ENCODE measurements at places on chromosomes 13 and 19.

DNA sequence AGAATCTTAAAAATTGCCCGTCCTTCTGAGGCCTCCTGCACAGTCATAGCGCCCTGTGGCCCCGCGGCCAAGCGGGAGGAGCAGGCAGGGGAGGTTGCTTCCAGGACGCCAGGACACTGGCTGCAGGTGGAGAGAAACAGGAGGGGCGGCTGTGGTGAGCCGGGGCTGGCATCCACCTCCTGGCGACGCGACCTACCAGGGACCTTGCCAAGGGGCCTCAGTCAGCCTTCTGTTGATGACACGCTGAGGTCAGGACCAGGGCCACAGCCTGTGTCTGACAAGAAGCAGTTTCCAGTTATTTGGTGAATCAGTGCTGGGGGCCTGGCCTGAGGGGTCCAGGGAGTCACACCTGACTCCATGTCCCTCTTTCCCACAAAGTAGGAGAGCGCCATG is 13.3 kb upstream of the MKNK2 start:
- DNase-seq, result no peak
- no peaks in the 10 kb centered on the region for H3K36me3 ChIP-seq
- no peak overlapping the region for H3K4me3 ChIP-seq
- peaks cover 17% of the 10 kb centered on the region for H3K4me1 ChIP-seq
- no peak overlapping the region for H3K27ac ChIP-seq

- peak overlapping the region; percentile 33 for H3K4me3 ChIP-seq
- no peak overlapping the region for H3K27ac ChIP-seq
- peak; percentile 75 for DNase-seq
- no peaks in the 10 kb centered on the region for H3K4me1 ChIP-seq
These were observed 990 bp downstream of the LMTK3 start for GRCh38 chr19:48510421-48511268.

- peak; percentile 13 for DNase-seq
- no peak overlapping the region for H3K27ac ChIP-seq
- H3K36me3 ChIP-seq, result no peaks in the 10 kb centered on the region
- no peaks in the 10 kb centered on the region for H3K27me3 ChIP-seq
- H3K4me1 ChIP-seq, result no peaks in the 10 kb centered on the region
- H3K4me3 ChIP-seq, result no peak overlapping the region
These were observed 24.8 kb downstream of the WBP4 start for GRCh38 chr13:41085961-41086585.

DNA sequence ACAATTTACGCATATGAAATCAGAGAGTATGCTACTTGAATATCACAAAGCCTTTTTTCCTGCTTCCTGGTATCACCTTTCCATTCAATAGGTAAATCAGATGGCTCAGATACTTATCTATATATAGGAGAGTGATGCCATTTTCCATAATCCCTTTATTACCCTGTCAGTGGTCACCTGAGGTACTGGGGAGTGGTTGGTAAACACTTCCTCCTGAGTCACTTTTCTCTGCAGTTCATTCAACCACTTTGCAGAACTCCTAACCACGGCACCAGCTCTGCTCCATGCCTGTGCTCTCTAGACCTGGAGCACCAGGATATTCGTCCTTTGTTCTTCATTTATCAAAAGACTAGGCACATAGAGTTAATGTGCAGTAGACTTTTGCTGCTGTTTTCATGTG is 748.5 kb upstream of the KLHL1 start:
- no peak overlapping the region for H3K4me3 ChIP-seq
- no peak overlapping the region for H3K27ac ChIP-seq
- H3K27me3 ChIP-seq, result no peaks in the 10 kb centered on the region
- H3K4me1 ChIP-seq, result no peaks in the 10 kb centered on the region
- no peaks in the 10 kb centered on the region for H3K36me3 ChIP-seq

- H3K4me3 ChIP-seq, result no peak overlapping the region
- peaks cover 82% of the 10 kb centered on the region for H3K4me1 ChIP-seq
- H3K27me3 ChIP-seq, result no peaks in the 10 kb centered on the region
- H3K36me3 ChIP-seq, result no peaks in the 10 kb centered on the region
These were observed 78.8 kb downstream of the FGF14 start for GRCh38 chr13:102323012-102323411.

DNA sequence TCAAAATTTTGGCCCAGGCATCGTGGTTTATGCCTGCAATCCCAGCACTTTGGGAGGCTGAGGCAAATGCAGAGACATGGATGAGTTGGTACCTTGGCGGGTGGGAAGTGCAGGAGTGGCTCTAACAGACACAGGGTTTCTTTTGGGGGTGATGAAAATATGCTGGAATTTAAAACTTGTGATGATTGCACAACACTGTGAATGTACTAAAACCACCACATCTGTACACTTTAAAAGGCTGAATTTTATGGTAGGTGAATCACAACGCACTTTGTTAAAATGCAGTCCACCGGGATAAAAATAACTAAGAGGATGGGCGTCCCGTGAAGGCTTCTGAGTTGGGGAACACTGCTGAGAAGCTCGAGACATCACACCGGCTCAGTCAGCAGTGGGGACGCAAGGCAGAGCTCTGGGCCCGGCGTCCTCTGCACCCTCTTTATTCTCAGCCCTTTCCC is 47.1 kb downstream of the MLLT1 start:
- peaks cover 5% of the 10 kb centered on the region for H3K36me3 ChIP-seq
- H3K27me3 ChIP-seq, result no peaks in the 10 kb centered on the region
- H3K27ac ChIP-seq, result no peak overlapping the region
- H3K4me3 ChIP-seq, result no peak overlapping the region
- H3K4me1 ChIP-seq, result peaks cover 11% of the 10 kb centered on the region

GRCh38 chr13:53783471-53783870 is 754.9 kb downstream of the OLFM4 start:
- H3K27me3 ChIP-seq, result no peaks in the 10 kb centered on the region
- no peaks in the 10 kb centered on the region for H3K4me1 ChIP-seq
- no peak for DNase-seq
- H3K4me3 ChIP-seq, result no peak overlapping the region
- H3K36me3 ChIP-seq, result no peaks in the 10 kb centered on the region

- DNase-seq, result no peak
- no peak overlapping the region for H3K27ac ChIP-seq
- H3K4me1 ChIP-seq, result peaks cover 15% of the 10 kb centered on the region
- no peaks in the 10 kb centered on the region for H3K27me3 ChIP-seq
- no peaks in the 10 kb centered on the region for H3K36me3 ChIP-seq
These were observed 19.5 kb upstream of the TRPC4 start for GRCh38 chr13:37889102-37889501.

DNA sequence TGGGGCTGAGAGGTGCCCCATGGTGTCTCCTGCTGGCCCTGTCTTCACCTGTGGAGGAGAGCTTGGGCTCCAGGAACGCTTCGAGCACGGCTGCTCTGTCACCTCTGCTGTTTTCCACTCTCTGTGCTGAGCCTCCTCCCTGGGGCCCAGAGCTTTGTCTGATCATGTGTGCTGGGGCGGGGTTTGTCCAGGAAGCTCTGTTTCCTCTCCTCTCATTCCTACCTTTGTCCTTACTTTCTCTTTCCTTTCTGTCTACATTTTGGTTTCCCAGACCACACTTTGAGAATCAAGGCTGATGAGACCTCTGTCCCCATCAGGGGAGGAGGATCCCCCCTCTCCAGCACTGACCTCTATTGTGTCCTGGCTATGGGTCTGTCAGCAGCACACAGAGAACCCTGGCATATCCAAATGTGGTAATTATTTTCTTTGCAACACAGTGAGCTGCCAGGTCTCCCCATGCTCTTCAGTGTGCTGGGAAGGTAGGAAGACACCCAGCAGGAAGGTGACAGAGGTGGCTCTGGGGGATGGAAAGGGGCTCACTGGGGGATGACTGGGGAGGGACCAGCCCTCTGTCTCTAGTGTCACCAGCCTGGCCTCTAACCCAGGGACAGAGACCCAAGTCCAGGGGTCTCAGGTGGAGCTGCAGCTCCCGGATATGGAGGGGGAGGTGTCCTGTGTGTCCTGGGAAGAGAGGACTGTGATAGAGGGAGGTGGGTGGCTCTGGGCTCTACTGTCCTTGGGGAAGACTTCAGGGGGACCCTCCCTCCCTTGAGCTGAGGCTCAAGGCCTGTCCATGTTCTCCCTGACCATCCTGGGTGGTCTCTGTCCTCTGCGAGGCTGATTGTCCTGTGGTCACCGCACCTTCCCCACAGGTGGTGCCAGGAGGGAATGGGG is at the start of gene CEACAM1:
TSS of gene CEACAM1 (minus strand) at position 128 of the 894 bp plus-strand sequence. CDS start at position 21, 107 bp downstream.
- H3K27me3 ChIP-seq, result no peaks in the 10 kb centered on the region
- H3K4me3 ChIP-seq, result no peak within 1 kb of the TSS
- DNase-seq, result peak; percentile 47
- H3K27ac ChIP-seq, result no peak within 1 kb of the TSS
- H3K36me3 ChIP-seq, result no peaks in the 10 kb centered on the region

GRCh38 chr13:77720988-77721387 is 23.5 kb downstream of the SLAIN1 start:
- H3K4me3 ChIP-seq, result no peak overlapping the region
- peaks cover 74% of the 10 kb centered on the region for H3K36me3 ChIP-seq
- H3K27ac ChIP-seq, result no peak overlapping the region
- no peaks in the 10 kb centered on the region for H3K27me3 ChIP-seq
- H3K4me1 ChIP-seq, result peaks cover 26% of the 10 kb centered on the region
- DNase-seq, result no peak

DNA sequence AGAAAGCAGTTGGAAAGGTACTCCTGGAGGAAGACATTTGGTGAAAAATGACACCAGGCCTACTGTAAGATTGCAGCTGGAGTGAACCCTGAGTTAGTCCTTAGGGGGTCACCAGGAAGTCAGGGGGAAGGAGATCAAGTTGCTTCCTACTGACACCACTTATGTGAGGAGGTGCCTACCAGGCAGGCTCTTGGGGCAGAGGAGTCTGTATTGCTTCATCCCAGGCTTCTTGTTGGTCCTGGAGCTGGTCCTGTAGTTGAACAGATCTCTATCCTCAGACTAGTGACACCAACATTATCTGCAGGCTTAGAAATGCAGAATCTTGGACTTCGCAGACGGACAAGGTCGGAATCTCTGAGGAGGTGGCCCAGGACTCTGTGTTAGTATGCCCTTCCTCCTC is 116.0 kb upstream of the ARGLU1 start:
- H3K36me3 ChIP-seq, result no peaks in the 10 kb centered on the region
- DNase-seq, result no peak
- H3K27ac ChIP-seq, result no peak overlapping the region
- H3K27me3 ChIP-seq, result peaks cover 31% of the 10 kb centered on the region

DNA sequence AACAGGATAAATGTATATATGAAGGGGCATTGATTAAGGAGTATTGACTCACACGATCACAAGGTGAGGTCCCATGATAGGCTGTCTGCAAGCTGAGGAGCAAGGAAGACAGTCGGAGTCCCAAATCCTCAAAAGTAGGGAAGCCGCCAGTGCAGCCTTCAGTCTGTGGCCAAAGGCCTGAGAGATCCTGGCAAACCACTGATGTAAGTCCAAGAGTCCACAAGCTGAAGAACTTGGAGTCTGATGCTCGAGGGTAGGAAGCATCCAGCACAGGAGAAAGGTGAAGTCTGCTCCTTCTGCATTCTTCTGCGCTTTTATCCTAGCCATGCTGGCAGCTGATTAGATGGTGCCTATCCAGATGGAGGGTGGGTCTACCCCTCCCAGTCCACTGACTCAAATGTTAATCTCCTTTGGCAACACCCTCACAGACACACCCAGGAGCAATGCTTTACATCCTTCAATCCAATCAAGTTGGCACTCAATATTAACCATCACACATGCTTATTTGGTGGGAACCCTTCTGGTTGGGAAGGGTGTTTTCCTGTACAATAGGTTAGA is 55.1 kb downstream of the SLAIN1 start:
- H3K27me3 ChIP-seq, result no peaks in the 10 kb centered on the region
- H3K27ac ChIP-seq, result peak overlapping the region; percentile 38
- DNase-seq, result no peak
- H3K4me3 ChIP-seq, result no peak overlapping the region

- peak overlapping the region; percentile 90 for H3K4me3 ChIP-seq
- H3K36me3 ChIP-seq, result peaks cover 61% of the 10 kb centered on the region
- peak overlapping the region; percentile 100 for H3K27ac ChIP-seq
- H3K4me1 ChIP-seq, result peaks cover 54% of the 10 kb centered on the region
- H3K27me3 ChIP-seq, result no peaks in the 10 kb centered on the region
These were observed 2.9 kb downstream of the LDLR start for GRCh38 chr19:11092181-11092538.

GRCh38 chr19:55647732-55648584 is at the start of gene CCDC106:
TSS of gene CCDC106 (plus strand) at chr19:55648212. CDS start at chr19:55649047, 835 bp downstream.
- H3K27ac ChIP-seq, result peak within 1 kb of the TSS; percentile 98
- no peaks in the 10 kb centered on the region for H3K27me3 ChIP-seq
- peak within 1 kb of the TSS; percentile 93 for H3K4me3 ChIP-seq
- peaks cover 27% of the 10 kb centered on the region for H3K36me3 ChIP-seq
- DNase-seq, result peak; percentile 92

DNA sequence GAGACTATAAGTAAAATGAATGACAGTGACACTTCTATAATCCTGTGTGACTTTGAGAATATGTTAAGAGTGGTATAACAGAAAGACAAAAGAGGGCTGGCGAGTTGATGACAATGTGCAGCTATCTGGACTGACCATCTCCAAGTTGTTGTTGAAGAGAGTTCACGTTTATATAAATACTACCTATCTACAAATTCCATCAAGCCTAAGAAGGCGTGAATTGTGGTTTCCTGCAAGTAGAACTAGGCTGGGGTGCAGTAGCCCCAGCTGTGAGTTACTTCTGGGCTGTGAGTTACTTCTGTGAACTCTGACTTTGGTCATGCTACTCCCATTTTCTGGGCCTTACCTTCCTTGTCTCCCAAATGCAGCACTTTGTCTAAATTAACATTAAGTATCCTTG is 561.0 kb downstream of the TBC1D4 start:
- H3K27ac ChIP-seq, result no peak overlapping the region
- no peak overlapping the region for H3K4me3 ChIP-seq
- no peaks in the 10 kb centered on the region for H3K36me3 ChIP-seq
- no peaks in the 10 kb centered on the region for H3K27me3 ChIP-seq
- H3K4me1 ChIP-seq, result no peaks in the 10 kb centered on the region

DNA sequence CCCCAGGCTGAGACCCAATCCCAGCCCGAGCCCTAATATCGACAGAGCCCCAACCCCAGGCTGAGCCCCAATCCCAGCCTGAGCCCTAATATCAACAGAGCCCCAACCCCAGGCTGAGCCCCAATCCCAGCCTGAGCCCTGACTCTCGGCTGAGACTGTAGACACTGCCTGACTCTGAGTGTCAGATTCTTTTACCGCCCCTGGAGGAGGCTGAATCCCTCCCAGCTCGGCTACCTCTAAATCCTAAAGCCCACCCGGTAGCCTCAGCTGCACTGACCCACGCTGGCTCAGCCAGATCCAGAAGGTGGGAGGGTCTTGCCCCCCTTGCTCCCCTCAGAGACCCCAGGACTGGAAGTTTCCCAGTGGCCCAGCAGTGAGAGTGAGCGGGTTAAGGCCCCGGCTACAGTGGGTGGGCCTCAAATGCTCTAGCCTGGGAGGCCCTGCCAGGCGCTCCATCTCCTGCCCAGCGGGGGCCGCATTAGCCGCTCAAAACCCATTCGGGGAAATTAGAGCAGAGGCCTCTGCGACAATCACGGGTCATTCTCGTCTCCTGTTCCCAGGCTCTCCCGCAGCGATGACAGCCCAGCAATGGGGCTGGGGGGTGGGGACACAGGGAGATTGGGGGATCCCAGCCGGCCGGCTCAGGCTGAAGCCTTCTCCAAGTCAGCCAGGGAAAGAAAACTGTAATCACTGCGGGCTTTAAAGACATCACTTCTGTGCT is 43.8 kb downstream of the ZNRF4 start:
- no peak overlapping the region for H3K27ac ChIP-seq
- peak; percentile 67 for DNase-seq
- no peaks in the 10 kb centered on the region for H3K4me1 ChIP-seq
- no peak overlapping the region for H3K4me3 ChIP-seq
